A673 (cell line): ENCODE measurements at places on chromosomes 4 and X. TPM values are rescaled to one million over a fixed set of nuclear protein-coding genes. Genes with fewer than 3 reads are reported as not detected.

LDB2 gene
- total RNA-seq: 45.1 and 47.4 TPM in 2 replicates

FAM53A gene
- total RNA-seq: 1.6 and 3.1 TPM in 2 replicates

CT47B1 gene
- total RNA-seq: not detected in 2 replicates

TXK gene
- total RNA-seq: 1.4 and 2.0 TPM in 2 replicates

SLC6A8 gene
- 41.4 and 49.8 TPM in 2 replicates for total RNA-seq

CXorf49 gene
- not detected in 2 replicates for total RNA-seq

KIT gene
- total RNA-seq: 9.4 and 9.5 TPM in 2 replicates

RAB39B gene
- 0.43 and 0.81 TPM in 2 replicates for total RNA-seq

CRMP1 gene
- total RNA-seq: 77.5 and 83.4 TPM in 2 replicates

GRCh38 chr4:156971676-156972378 is at the start of gene PDGFC:
Gene PDGFC (minus strand): TSS chr4:156971799. CDS start chr4:156970903, 896 bp downstream.
- peak; percentile 79 for DNase-seq

DNA sequence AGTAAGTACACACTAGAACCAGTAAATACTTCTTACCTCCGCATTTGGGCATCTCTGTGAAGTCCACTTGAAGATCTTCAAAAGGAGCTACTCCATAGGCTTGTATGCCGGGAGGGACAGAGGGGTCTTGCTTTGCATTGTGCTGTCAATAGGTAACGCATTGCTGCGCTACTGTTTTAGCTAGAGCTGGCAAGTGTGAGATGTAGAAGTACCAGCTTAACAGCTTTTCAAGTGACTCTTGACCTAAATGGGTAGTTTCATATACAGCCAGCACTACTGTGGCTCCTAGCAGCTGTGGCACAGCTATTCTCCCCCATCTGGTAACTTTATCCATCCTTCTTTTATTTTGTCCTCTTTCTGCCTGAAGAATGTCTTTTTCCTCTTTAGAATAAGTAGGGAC is 205.3 kb upstream of the KLF8 start:
- no peak for DNase-seq

DNA sequence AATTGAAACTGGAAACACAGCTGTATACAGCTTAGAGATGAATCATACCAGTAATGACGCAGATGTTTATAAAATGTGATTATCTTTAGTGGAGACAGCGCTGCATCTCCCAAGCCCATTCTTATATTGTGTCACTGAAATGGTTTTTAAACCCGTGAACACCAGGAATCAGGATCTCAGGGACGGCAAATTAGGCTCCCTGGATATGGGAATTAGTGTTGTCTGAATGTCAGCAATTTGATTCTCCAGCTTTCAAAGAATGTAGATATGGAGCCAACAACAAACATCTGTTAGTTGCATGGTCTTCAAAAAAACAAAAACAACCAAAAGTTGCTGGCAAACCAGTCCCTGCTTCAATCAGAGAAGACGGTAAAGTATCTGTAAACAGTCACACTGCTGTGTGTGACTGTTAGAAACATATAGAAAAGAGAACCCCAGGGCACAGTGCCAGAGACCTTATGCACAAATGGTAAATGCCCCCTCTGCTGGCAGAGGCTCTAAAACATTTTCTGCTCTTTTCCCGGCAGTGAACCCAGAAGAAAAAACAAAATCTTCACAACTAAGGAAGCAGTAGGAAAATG is 351.9 kb upstream of the FTHL17 start:
- DNase-seq: peak; percentile 79

DNA sequence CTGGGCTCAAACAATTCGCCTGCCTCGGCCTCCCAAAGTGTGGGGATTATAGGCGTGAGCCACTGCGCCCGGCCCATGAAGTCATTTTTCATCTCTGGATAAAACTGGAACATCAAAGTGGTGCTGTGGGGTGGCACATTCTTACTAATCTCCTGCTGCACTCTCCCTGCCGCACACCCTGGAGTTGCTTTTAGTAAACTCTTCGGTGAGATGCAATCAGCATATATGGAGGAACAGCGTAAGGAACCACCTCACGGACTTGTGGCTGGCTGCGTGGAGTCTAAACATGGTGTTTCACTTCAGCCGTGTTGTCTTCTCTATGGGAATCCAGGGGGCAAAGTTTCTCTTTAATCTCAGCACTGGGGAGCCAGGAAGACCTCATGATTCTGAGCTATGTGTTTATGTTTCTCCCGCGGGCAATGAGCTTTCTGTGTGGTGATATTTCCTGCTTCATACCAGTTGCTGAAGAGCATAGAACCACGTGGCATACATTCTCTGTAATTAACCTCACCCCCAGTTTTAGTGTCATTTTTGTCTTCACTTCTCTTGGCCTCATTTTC is 2.1 kb upstream of the RHOH start:
- DNase-seq: no peak

DNA sequence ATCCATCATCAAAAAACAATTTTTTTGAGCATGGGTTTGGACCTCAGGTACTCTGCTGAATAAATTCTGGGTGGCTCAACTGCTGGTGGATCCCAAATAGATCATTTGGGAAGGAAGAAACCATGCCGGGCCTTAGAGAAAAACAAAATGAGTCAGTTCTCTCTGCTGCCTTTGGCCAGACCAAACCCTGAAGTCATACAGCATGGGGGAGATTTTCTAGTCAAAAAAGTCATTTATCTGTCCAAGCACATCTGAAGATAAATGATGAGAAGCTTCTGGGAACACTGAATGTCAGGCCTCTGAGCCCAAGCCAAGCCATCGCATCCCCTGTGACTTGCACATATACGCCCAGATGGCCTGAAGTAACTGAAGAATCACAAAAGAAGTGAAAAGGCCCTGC is 261.4 kb downstream of the DHX15 start:
- no peak for DNase-seq

DNA sequence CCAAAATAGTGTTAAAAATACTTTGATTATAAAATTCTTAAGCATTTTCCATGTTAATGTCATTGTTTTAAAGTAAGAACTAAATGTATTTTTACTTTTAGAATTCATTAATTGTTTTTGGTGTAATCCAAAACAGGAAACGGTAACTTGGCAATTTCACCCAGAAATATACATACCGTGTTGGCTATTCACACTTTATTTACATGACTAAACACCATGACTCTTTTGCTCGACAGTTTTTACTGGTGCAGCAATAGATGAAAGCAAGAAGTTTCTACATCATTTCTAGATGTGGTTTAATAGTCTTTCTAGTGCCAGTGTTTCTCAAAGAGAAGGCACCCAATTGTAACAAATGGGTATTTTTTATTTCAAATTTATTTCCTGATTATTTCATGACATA is 25.6 kb upstream of the MAGEA1 start:
- DNase-seq: no peak

DNA sequence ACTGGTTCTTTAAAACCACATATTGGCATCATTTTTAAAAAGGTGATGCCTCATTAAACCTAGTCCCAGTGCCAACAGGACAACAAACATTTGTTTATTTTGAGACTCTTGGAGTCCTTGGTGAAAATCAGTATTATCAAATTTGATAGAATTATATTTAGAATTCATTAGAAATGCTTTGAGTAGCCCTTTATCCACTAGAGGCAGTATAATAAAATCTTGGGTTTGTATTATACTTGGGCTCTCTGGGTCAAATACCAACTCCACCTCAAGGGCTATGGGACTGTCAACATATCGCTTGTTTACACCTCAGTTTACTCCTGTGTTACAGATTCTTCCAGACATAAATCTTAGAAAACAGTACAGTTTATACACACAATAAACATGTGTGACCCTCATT is 335.7 kb upstream of the FSTL5 start:
- peak; percentile 13 for DNase-seq

DNA sequence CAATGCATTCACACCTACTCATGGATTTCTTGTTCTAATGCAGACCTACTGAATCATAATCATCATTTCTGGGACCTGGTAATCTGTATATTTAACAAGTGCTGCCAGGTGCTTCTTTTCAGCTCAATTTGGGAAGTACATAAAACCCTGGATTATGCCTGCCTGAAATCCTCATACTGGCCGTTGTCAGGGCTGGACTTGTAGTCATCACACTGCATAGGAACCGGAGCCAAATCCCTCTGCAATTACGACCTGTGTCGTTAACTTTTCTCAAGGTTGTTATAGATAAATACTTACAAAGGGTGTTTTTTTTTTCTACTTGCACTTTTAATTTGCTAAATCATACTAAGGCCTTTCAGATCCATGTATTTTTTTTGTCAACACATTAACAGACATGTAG is 294.9 kb upstream of the PRPS2 start:
- DNase-seq: no peak

DNA sequence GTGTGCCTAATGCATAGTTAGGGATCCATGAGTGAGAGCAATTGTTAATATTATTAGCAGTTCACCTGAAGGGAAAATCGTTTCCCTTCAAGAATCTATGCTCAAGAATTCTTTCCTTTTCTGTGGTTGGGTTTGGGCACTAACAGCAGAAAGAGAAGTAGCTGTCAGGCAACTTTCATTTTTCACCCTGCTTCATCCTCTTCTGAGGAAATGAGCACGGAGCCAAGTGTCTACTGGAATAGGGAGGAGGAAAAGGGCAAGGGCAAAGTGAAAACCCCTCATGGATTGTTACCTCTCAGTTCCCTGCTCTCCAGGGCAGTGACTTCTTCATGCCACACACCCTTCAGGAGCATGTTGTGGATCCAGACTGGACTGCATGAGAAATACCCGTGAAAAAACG is 2.6 kb upstream of the HPGDS start:
- no peak for DNase-seq

- DNase-seq: peak; percentile 72
Observed at GRCh38 chrX:13898083-13898482, 81.2 kb upstream of the GPM6B start.

DNA sequence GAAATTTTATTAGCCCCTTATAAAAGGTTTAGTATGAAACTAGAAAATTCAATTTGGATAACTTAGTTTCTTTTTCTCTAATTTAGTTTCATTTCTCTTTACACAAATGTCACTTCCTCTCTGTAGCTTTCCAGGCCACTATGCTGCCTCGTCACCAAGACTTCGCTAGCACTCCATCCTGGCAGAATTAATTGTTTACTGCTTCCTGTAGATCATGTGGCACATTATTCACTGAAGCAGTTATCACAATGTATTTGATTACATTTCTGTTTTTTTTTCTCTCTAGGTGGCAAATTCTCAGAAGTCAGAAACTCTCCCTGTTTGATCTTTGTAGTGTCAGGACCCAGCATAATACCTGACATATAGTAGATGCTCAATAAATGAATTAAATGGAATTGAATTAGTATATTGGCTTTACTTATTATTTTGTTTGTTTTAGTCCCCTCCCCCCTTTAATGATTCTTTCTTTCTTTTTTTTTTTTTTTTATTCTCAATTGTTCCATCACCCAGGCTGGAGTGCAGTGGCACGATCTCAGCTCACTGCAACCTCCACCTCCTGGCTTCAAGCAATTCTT is 9.3 kb upstream of the SAT1 start:
- peak; percentile 40 for DNase-seq

DNA sequence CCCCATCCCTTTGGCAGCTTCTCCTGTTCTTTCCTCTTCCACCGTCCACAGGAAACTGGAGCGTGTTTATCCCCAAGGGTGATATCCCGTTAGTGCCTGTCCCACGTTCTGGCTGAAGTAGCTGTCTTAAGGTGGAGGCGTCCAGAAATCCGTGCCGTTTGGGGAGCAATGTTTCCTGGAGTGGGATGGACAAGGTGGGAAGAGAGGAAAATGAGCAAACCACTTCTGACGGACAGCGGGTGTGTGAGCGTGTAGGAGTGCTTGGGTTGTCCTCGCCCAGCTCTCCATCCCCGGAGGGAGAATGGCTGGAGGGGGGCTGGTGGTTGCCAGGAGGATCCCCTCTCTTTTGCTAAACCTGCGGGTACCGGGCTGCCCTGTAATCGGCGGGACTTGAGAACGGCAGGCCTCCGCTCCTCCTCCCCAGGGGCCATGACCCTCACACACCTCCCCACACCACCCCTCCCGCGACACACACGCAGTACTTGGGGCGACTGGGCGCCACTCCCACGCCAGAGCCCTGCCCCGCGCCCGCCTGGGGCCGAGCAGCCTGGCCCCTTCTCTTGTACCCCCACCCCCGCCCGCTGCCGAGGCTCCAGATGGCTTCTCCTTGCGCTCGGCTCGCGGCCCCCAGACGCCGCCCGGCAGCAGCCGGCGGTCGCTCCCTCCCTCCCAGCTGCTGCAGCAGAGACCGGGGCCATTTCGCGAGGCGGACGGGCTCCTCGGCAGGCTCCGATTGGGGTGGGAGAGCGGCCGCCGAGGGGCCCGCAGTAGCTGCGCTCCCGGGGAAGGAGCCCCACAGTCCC is 13.9 kb upstream of the PRDM8 start:
- no peak for DNase-seq

- no peak for DNase-seq
Observed at GRCh38 chr4:73823760-73824159, 12.7 kb upstream of the CXCL6 start.
